ENCODE measurements at places on chromosomes 3 and 15. TPM values are rescaled to one million over a fixed set of nuclear protein-coding genes. Genes with fewer than 3 reads are reported as not detected.
A peak's percentile ranks its signal among the peaks of the same experiment; 100 is the strongest.

GCSAM gene
- total RNA-seq = 0.36 TPM

PLXNB1 gene
- total RNA-seq = 33.7 TPM

PRTG gene
- 4.7 TPM for total RNA-seq

CGNL1 gene
- 1.1 TPM for total RNA-seq

TMC3 gene
- total RNA-seq = not detected

ROPN1B gene
- total RNA-seq = not detected

LRRN1 gene
- 3.5 TPM for total RNA-seq

DNA sequence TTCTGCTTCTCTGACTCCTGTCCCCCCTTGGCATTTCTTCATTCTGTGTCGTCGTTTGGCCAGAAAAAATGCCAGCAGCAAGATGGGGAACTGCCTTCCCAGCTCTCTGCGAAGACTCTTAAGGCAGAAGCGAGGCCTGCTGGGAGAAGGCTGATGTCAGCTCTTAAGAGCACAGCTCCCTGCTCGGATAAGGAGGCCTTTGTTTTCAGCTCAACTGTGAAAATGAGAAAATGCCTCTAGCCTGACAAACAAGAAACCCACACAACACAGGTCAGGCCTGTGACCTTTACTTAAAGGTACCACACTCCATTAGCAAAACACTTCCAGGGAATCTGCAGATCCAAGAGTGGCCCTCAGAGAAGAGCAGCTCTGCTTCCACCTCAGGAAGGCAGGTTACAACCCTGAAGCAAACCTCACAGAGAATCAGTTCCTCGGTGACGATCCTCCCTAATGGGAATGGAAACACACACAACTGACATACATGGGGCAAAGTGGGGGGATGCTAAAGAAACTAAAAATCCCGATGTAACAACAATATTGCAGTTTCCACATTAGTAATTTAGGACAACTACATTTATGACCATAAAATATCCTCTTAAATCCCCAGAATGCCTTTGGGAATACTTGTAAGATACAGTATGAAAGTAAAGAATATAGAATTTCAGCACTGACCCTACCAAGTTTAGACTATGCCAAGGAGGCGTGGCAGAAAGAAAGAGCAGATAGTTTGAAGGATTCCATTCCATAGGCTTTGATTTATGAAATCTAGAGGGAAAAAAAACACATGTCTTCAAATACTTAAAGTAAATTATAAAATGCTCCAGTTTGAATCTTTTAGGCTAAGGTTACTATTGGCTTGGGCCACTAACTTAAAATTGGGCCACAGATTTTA lies 52.1 kb downstream of the VGLL4 start:
- DNase-seq = no peak

- DNase-seq = peak; percentile 73
Measured at GRCh38 chr3:176814285-176814684, 383.0 kb downstream of the TBL1XR1 start.

DNA sequence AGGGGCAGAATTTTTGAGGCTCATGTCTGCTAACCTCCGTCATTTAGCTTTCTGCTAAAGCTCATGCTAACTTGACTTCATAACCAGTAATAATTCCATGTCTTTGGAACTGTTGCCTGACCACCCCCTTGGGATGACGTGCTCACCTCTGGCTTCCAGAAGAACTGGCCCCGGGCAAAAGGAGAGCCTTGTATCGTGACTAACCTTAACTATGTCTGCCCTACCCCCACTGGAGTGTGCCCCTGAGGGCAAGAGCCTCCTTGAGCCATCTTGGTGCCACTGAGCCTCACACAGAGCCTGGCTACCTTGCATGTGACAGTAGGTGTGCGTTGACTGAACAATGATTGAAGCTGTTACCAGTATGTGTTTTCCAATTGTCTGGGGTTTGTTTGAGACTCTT lies 4.7 kb downstream of the LRRK1 start:
- no peak for DNase-seq

DNA sequence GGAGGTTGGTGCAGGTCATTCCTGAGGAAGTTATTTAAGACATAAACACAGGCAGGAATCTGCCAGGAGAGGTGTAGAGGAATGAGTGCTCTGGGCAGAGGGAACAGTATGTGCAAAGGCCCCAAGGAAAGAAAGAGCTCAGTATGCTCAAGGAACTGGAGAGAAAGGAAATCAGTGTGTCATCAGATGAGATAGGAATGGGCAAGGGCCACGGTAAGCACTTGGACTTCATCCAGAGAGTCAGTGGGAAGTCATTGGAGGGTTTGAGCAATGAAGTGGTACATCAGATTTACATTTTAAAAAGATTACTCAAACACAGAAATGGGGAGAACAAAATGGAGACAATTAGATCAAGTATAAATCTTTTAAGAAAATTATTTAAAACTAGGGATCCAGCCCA lies 272.2 kb downstream of the ADAMTSL3 start:
- no peak for DNase-seq

GRCh38 chr15:69360642-69361041 lies 53.5 kb upstream of the KIF23 start:
- no peak for DNase-seq

DNA sequence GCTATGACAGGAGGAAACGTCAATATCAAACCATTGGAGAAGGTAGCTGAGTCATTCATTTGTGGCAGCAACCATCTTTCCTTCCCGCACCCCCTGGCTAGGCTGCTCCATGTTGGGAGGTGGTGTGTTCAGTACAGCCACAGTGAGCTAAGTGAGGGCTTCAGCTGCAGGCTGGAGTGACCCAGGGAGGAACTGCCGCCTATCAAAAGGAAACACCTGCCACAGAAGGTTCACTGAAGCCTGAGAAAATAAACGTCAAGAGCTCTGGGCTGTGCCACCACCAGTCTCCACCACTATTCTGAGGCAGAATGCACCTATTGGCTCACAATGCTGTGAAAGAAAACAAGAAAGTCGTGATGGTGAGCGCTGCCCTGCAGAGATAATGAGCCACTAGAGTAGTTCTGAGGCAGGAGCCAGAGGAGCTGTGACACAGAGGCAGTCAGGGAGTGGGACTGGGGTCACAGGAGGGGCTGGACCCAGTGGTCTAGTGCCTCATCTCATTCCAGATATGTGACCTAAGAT lies 34.8 kb upstream of the CD47 start:
- DNase-seq = no peak

- DNase-seq = no peak
Measured at GRCh38 chr3:71499227-71499876, 84.2 kb downstream of the FOXP1 start.

DNA sequence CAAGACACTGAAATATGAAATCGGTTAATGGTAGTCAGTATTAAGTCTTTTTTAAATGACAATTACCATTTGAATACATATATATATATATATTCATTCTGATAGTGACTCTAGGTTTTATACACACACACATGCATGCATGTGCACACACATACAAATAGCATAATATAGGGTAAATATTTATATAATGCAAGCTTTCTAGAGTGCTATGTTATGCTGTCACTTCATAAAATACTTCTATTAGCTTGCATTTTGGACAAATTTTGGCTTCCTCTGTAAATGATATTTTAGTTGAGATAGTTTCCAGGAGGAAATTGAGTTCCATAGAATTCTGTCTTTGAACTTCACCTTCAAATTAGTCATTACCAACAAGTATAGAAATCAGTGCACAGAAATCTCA lies 89.9 kb upstream of the EPHA3 start:
- no peak for DNase-seq

DNA sequence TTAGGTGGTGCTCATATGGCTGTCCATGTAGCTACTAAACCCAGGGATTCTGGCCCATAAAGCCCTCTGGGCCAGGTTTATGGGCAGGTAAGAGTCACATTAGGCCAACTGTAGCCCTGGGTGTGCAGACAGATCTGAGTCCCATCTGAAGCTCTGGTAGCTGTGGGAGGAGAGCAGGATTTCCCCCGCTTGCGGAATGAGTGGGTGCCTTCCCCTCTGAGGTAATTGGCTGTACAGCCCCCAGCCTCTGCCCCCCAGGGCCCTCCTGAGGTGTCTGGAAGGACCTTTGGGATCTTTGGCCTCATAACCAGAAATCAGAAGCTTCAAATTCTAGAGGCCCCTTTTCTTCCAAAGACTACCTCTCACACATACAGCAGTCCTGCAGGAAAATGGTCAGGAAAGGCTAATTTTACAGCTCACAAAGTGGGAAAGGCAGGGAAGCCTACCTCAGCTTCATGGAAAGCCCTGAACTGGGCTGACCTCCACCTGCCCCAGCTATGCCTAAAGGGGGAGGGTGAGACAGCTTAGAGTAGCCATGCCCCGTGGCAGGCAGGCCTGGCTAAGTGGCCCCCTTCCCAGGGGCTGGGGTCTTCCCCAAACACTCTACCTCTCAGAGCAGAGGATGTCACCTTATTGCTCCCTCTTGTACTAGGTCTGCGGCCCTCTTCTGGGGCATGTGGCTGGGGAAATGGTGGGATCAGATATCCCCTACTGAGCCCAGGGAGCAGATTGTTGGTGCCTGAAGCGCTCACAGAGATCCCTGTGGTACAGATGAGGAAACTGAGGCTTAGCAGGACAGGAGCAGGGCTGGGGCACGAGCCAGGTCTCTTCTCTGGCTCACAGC lies 16.8 kb downstream of the HEMK1 start:
- peak; percentile 49 for DNase-seq

GRCh38 chr15:25719101-25719985 lies 143.8 kb downstream of the ATP10A start:
- DNase-seq = peak; percentile 54

DNA sequence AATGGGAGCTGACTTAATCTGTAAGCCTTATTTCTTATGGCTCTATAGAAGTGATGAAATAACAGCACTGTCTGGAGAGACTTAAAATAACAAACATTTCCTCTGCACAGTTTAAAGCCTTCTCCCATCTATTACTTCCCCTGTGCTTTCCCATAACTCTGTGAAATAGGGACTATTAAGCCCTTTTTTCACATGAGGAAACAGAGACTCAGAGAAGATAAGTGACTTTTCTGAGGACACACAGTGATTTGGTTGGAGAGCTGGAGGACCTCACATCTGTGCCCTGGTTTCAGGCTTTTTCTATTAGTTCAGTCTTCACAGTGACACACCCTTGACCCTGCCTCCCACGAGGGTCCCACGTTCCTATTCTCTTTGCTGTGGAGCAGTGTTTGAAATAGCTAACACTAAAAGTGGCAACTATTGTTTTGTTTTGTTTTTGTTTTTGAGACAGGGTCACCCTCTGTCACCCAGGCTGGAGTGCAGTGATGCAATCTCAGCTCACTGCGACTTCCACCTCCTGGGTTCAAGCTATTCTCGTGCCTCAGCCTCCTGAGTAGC lies 82.9 kb downstream of the ST6GAL1 start:
- peak; percentile 79 for DNase-seq

DNA sequence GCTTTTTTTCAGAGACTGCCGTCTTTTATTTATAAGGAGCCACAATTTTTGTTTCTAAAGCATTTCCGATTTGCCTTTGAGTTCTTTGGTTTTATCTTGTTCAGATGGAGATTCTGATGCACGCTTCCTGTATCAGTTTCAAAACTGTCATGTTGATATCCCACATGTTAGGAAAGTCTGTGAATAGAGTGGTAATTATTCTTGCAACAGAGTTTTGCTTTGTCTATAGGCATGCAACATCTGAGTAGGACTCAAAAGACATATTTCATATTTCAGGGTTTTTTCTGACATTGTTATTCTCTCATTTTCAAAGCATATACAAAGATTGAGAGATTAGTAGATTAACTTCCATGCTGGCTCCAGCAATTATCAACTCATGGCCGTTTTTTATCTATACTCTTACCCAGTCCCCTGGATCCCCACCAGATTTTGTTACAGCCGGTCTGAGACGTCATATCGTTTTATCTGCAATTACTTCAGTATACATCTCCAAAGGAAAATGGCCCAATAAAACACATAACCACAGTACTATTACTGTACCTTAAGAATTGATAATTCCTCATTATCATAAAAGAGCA lies 22.4 kb downstream of the PAQR5 start:
- no peak for DNase-seq

DNA sequence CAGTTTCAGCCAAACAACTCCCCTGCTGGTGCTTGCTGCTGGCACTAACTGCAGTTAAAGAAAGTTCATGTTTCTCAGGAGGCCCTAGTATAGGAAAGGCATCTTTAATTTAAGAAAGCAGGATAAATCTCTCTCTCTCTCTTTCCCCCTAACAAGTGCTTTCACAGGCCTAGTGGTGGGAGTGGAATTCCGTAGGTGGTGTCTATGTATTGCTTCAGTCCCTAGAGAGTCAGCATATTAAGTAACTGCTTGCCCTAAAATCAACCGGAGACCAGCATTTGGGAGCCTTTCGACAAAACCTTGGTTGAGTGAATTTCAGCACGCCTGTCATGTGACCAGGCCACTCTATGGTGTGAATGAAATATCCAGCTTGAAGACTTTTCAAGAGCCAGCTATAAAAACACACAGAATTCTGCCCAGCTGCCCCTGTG lies 169.2 kb upstream of the TGFBR2 start:
- DNase-seq = no peak

- DNase-seq = no peak
Measured at GRCh38 chr3:187798531-187799530, 53.6 kb upstream of the BCL6 start.

DNA sequence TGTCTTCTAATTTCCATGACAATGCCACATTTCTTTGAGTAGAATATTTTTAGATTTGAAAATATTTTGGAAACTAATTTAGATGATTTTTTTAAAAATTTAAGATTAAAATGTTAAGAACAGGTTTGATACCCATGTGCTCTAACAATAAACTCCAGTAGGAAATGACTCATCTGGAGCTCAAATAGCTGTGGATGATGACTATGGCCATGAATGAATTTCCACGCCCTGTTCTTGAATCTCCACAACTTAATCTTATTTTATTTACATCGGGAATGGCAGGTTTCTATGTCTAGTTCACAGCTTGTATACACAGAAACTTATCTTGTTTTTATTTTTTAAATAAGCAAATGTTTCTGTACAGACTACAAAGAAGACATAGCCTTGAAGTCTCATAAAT lies 726.8 kb downstream of the NAALADL2 start:
- no peak for DNase-seq

DNA sequence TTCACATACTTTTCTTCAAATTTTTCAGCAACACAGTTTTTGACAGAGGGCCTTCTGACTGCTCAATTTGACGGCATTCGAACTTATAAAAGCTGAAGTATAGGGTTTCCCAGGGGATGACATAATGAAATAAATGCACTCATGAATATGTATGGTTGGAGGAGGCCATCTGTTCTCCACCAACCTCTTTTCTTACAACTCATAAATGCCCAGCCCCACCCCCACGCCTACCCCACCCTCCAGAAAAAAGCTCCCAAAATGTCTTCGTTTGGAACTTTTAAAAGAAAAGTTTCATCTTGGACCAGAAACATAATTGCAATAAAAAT lies 211.6 kb upstream of the LRRN1 start:
- no peak for DNase-seq

GRCh38 chr15:40769274-40770146 lies at the start of gene C15orf62:
Gene C15orf62, plus strand, starts transcription at chr15:40769980. Its CDS starts 516 bp downstream, at chr15:40770496.
- DNase-seq = peak; percentile 84

DNA sequence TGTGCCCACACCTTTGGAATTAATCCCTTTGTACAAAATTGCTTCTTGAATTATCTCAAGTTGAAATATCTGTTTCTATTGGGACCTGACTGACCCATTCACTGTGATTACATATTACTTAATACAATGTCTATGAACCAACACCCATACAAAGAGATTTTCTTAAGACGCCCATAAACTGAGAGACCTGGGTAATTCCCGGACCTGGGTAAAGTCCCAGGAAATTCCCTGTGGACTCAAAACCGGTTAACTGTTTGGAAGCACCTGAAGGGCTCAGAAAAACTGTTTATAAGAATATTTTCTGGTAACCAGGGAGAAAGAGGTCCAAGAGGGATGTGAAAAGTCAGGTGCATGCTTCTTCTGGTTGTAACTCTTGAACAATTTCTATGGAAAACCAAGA lies 314.0 kb upstream of the WNT5A start:
- DNase-seq = no peak

- DNase-seq = peak; percentile 91
Measured at GRCh38 chr15:78093242-78094020, 1.1 kb downstream of the SH2D7 start.

Data from osteoblast (primary cell).